Neural crest cell (in vitro differentiated cells): ENCODE measurements at places on chromosomes 13 and 19. TPM values are rescaled to one million over a fixed set of nuclear protein-coding genes. Genes with fewer than 3 reads are reported as not detected.

Gene IGFL3
- total RNA-seq, result not detected in 2 replicates

GRCh38 chr13:34003656-34004055 lies 185.7 kb downstream of the RFC3 start:
- no peaks in the 10 kb centered on the region for H3K36me3 ChIP-seq
- H3K27ac ChIP-seq, result no peak overlapping the region
- DNase-seq, result no peak
- H3K27me3 ChIP-seq, result no peaks in the 10 kb centered on the region

- no peaks in the 10 kb centered on the region for H3K27me3 ChIP-seq
- no peaks in the 10 kb centered on the region for H3K36me3 ChIP-seq
- H3K4me3 ChIP-seq, result no peak overlapping the region
- H3K27ac ChIP-seq, result peak overlapping the region; percentile 27
- H3K4me1 ChIP-seq, result peaks cover 42% of the 10 kb centered on the region
These were observed 43.2 kb downstream of the MLLT1 start for GRCh38 chr19:6236310-6237291.

GRCh38 chr13:61810065-61810464 lies 394.4 kb upstream of the PCDH20 start:
- H3K27ac ChIP-seq, result no peak overlapping the region
- H3K27me3 ChIP-seq, result no peaks in the 10 kb centered on the region
- H3K4me1 ChIP-seq, result no peaks in the 10 kb centered on the region
- H3K36me3 ChIP-seq, result no peaks in the 10 kb centered on the region
- H3K4me3 ChIP-seq, result no peak overlapping the region

Gene SYCN
- total RNA-seq, result not detected in 2 replicates

- H3K4me3 ChIP-seq, result peak overlapping the region; percentile 85
- H3K36me3 ChIP-seq, result no peaks in the 10 kb centered on the region
- peaks cover 16% of the 10 kb centered on the region for H3K4me1 ChIP-seq
- DNase-seq, result no peak
- H3K27ac ChIP-seq, result no peak overlapping the region
- no peaks in the 10 kb centered on the region for H3K27me3 ChIP-seq
These were observed 659 bp downstream of the GNA11 start for GRCh38 chr19:3094601-3095440.

- no peak overlapping the region for H3K27ac ChIP-seq
- DNase-seq, result no peak
- no peak overlapping the region for H3K4me3 ChIP-seq
- H3K36me3 ChIP-seq, result no peaks in the 10 kb centered on the region
- H3K4me1 ChIP-seq, result no peaks in the 10 kb centered on the region
These were observed 681.7 kb downstream of the PCDH17 start for GRCh38 chr13:58313219-58313618.

GRCh38 chr19:2503521-2504109 lies 27.7 kb downstream of the GADD45B start:
- H3K27ac ChIP-seq, result peak overlapping the region; percentile 37
- H3K4me3 ChIP-seq, result no peak overlapping the region
- H3K36me3 ChIP-seq, result no peaks in the 10 kb centered on the region
- DNase-seq, result no peak
- H3K4me1 ChIP-seq, result peaks cover 9% of the 10 kb centered on the region

DNA sequence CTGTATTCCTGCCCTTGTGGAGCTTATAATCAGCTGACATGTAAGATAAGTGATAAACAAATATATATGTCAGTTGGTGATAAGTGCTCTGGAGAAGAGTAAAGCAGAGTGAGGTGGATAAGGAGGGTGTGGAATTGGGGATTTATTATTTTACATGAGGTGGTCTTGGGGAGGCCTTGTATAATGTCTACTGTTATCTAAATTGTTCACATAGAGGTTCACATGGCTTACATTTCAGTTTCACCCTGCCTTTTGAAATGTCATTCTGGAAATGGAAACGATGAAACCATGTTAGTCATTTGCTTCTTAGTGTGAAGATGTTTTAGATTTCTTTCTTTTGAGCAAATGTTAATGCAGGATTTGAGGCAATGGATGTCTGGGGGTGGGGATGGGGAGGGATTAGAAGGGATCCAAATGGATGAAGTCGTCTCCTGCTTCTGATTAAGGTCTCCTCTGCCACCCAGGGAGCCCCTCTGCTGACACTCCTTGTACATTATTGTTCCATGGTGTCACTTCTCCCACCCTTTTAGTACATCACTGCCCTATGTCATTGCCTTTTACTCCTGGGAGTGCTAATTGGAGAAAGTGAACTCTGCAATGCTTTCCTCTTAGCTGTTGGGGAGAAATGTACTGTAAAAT lies 14.0 kb downstream of the B3GLCT start:
- DNase-seq, result no peak
- H3K27me3 ChIP-seq, result no peaks in the 10 kb centered on the region
- peaks cover 15% of the 10 kb centered on the region for H3K4me1 ChIP-seq
- H3K4me3 ChIP-seq, result no peak overlapping the region

DNA sequence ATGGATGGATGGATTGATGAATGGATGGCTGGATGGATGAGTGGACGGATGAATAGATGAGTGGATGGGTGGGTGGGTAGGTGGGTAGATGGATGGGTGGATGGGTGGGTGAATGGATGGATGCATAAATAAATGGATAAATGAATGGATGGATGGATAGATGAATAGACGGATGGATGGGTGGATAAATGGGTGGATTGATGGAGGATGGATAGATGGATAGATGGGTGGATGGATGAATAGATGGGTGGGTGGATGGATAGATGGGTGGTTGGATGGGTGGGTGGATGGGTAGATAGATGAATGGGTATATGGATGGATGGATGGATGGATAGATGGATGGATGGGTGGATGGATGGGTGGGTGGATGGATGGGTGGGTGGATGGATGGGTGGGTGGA lies 84.9 kb upstream of the ZNF536 start:
- peaks cover 22% of the 10 kb centered on the region for H3K4me1 ChIP-seq
- DNase-seq, result no peak
- H3K27ac ChIP-seq, result no peak overlapping the region
- H3K36me3 ChIP-seq, result peaks cover 15% of the 10 kb centered on the region
- H3K27me3 ChIP-seq, result no peaks in the 10 kb centered on the region
- no peak overlapping the region for H3K4me3 ChIP-seq

- no peak for DNase-seq
- H3K36me3 ChIP-seq, result no peaks in the 10 kb centered on the region
- H3K4me3 ChIP-seq, result no peak overlapping the region
- H3K27me3 ChIP-seq, result peaks cover 4% of the 10 kb centered on the region
- H3K27ac ChIP-seq, result no peak overlapping the region
- H3K4me1 ChIP-seq, result peaks cover 12% of the 10 kb centered on the region
These were observed 68.6 kb downstream of the SPACA7 start for GRCh38 chr13:112444416-112445399.

Gene MYO1F
- 0.33 and 0.77 TPM in 2 replicates for total RNA-seq

- H3K27me3 ChIP-seq, result no peaks in the 10 kb centered on the region
- no peak overlapping the region for H3K4me3 ChIP-seq
- H3K4me1 ChIP-seq, result no peaks in the 10 kb centered on the region
These were observed 2.5 kb upstream of the RFPL4AL1 start for GRCh38 chr19:55766466-55766865.

Gene ZNF112
- total RNA-seq, result 9.9 and 14.8 TPM in 2 replicates

DNA sequence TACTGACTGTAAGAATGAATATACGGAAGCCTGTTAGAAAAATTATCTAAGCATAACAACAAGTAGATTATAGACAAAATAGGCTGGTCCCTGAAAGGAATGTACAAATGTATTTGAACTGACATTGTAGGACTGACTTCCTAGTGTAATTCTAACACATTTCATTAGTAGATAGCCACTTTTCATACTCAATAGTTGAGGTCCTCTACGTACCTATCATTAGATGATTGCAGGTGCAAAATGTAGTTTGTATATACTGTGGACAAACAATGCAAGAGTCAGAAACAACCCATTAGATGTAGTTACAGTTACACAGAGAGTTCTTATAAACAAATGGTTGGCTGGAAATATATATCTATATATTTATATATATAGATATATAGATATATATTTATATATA lies 402.3 kb upstream of the SLITRK6 start:
- no peak overlapping the region for H3K4me3 ChIP-seq
- no peaks in the 10 kb centered on the region for H3K4me1 ChIP-seq
- no peak overlapping the region for H3K27ac ChIP-seq
- H3K27me3 ChIP-seq, result no peaks in the 10 kb centered on the region
- DNase-seq, result no peak
- H3K36me3 ChIP-seq, result no peaks in the 10 kb centered on the region

Gene FPR2
- not detected in 2 replicates for total RNA-seq

DNA sequence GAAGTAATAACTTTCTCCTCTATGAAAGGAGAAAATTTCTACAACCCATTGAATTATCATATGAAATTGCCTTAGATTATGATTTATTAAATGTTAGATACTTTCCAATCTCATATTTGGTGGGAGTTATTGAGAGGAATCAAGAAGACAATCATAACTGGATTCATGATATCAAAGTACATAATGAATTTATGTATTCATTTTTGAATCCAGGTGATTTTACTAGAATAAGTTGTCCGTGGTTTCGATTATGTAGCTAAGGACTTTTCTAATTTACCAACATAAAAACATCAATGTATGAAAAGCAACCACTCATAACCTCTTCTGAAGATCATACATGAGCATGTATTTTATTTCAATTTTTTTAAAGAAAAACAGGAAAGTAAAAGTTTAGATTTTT lies 1225.0 kb upstream of the MIR17HG start:
- H3K4me1 ChIP-seq, result no peaks in the 10 kb centered on the region
- H3K27me3 ChIP-seq, result no peaks in the 10 kb centered on the region
- H3K4me3 ChIP-seq, result no peak overlapping the region
- no peaks in the 10 kb centered on the region for H3K36me3 ChIP-seq
- no peak for DNase-seq
- no peak overlapping the region for H3K27ac ChIP-seq

DNA sequence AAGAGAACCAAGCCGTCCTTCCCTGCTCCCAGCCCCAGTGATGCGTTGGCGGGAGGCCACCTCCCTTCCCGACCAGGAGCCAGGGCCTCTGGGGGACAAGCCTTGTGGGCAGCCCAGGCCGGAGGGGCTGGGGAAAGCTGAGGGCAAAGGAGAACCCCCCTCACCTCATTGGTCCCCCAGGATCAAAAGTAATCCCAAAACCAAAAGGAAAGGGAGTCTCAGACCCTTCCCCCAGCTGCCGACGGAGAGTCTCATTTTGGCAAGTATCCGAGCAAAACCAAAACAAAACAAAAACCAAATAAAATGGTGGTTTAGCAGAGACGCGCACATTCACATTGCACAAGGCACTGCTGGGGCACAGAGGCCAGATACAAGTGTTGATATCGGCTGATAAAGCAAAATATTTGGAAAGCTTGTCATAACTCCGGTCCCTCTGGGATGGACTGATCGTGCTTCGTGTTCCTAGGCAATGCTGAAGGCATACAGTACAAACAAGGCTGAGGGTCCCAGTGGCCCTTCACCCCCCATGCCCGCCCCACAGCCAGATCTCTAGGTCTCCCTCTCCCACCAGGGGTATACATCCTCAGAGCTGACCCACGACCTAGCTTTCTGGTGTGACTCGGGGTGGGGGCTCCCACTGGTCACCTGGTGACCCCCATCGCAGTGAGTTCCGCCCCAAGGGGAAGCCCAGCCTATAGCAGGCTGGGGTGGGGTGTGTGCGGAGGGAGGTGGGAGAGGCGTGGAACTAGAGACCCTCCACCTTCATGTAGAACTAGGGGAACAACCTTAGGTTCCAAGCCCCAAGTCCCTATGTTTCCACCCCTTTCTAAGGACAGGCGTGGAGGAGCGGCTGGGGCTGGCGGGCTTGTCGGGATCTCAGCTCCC lies 2.1 kb downstream of the CEBPA start:
- no peaks in the 10 kb centered on the region for H3K4me1 ChIP-seq
- no peak for DNase-seq
- H3K4me3 ChIP-seq, result peak overlapping the region; percentile 78
- H3K27me3 ChIP-seq, result peaks cover 55% of the 10 kb centered on the region

Gene VMAC
- 0.89 and 1.7 TPM in 2 replicates for total RNA-seq
